Activated T-cell treated with anti-CD3 and anti-CD28 coated beads, Interleukin-2, amount 50 U/mL, for 48 hours (primary cell): ENCODE measurements at places on chromosomes 5 and 9.

DNA sequence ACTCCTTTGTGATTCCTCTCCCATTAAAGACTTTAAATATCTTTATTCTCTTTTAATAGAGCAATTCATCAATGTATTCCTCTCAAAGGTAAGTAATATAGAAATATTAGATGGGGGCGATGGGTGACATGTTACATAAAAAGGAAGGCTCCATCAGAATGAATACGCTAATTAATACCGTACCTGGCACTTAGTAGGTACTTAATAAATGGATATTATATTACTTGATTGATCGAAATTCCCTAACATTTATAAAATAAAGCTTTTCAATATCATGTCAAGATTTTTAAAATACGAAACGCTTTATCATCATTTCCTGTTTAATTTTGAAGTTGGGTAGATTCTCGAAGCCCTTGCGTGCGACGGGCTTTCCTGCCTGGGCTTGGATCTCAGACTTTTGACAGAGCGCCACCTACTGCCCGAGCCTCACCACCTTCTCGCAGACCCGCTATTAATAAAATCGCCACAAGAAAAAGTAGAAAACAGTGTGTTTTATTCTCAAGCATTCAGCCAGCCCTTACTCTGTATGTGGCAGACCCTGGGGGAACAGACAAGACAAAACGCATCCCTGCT is 99.4 kb downstream of the C5orf15 start:
- DNase-seq, result peak; percentile 80

DNA sequence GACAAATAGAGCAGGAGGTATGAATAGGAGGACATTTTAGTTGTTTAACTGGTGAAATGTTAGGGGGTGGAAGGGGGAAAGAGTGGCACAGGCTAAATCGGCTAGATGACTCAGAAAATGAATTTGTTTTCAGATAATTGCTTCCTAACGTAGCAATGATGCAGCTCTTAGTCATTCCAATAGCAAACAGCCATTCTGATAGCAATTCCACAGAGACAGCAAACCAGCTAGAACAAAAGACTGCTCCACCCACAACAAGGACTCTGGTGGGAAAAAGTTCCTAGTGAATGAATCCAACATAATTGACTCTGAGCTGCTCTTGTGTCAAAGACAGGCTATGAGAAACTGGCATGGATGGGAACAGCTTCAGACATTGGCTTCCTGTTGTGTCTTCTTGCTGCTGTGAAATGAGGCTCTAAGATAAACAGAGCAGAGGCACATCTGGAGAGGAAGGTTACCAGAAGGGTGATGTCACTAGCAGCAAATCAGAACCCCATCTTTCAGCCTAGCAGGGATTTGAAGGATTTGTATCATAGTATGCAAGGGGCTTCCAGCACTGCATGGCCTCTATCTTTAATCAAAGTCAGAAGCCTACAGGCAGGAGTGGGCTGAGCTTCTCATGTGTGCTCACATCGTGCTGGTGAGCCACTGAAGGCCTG is 28.1 kb upstream of the F2RL1 start:
- DNase-seq, result peak; percentile 27

DNA sequence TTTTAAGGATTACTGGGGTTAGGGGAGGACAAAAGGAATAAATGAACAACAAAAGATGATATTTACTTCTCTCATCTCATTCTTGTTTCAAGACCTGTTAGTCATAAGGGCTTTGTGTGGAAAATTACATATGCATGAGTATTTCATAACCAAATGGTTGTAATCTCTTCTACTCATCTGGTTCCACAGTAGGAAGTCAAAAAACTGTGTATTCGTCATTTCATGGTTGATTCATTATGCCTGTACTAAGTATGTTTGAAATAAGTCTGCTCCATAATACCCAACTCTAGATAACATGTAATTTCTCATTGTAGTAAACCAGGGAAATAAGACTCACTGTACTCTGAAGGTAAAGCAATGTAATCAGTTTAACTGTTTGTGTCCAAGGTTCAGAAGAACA is 212.9 kb downstream of the ARRDC3 start:
- DNase-seq, result no peak

- DNase-seq, result no peak
Observed at GRCh38 chr5:99368726-99369125, 439.9 kb upstream of the CHD1 start.

DNA sequence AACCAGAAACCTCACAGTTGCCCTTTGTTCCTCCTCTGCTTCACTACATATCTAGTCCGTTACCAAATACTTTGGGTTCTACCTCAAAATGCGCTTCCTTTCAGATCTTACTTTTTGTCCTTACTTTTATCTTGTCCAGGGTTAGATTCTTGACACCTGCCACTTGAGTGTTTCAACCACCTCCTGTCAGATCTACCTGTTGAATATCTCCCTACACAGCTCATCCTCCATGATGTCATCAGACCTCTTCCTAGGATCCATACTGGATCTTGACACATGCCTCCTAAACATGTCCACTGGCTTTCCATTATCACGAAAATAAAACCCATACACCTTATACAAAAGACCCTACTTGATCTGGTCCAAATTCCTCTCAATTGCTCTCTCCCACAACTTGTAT is 125.2 kb upstream of the SLC24A2 start:
- DNase-seq, result no peak

DNA sequence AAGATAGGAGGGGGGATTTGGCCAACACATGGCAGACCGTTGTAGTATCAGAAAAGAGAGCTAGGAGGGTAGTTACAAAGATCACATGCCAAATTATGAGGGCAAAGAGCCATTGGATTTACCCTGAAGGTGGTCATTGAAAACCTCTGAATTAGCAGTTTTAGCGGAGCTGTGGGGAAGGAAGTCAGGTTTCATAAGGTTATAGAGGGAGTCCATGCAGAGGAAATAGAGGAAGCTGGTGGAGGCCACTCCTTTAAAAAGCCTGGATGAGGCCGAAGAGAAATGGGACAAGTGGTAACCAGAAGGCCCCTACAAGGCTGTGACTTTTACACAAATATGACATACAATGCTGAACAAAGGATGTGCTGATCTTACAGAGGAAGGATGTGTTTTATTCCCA is 13.2 kb downstream of the DOCK8 start:
- no peak for DNase-seq

DNA sequence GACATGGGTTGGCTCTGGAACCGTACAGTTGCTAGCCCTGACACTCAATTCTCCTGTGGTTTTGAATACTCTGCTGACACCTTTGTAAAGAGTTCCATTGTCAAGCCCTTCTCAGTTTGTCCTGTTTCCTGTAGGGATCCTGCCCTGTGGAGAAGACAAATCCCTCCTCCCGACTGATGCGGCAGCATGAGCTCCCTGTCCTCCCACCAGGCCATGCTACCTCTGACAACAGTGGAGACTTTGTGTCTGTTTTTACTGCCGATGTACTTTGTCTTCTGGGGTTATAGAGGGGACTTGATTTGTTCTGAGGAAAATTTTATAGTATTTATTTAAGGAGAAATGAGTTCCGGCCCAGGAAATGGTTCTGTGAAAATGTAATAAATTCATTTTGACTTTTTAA is 57.8 kb downstream of the PRLR start:
- no peak for DNase-seq

- DNase-seq, result no peak
Observed at GRCh38 chr5:14676320-14676719, 11.8 kb downstream of the OTULIN start.

- no peak for DNase-seq
Observed at GRCh38 chr5:26148569-26149107, 889.7 kb downstream of the CDH9 start.

DNA sequence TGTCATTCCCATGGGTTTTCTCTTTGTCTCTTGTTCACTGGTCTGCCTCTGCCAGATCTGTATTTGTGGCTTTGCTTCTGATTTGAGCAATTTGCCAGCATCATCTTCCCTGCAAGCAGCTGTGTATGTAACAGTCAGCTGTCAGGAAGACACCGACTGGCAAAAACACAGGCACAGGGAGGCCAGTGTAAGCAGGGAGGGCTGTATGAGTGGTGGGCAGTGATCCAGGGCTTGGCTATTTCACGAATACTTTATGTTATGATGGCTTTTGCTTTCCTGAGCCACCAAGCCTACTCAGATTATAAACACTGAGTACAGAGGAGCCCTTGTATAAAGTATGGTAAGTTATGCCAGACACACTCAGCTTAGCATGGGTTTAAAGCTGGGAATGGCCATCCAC is 11.6 kb downstream of the BNIP1 start:
- DNase-seq, result no peak

DNA sequence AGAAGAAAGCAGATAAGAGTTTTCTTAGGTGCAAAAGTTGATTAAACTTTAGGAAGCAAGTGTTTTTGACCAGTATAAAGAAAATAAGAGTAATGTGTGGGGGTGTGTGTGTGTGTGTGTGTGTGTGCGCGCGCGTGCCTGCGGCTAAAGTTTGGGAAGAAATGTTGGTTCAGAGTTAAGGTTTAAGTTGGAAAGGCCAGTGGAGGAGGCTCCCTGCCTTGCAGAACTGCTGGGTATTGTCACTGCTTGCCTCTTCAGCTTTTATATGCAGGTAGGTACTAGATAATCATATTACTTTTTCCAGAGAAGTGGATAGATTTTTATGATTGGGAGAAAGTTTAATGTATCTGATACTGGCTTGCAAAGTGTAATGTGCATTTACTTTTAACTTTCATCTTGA is 2.0 kb downstream of the PIK3R1 start:
- no peak for DNase-seq

GRCh38 chr9:88230612-88231011 is 92.3 kb upstream of the SPATA31C2 start:
- DNase-seq, result no peak

DNA sequence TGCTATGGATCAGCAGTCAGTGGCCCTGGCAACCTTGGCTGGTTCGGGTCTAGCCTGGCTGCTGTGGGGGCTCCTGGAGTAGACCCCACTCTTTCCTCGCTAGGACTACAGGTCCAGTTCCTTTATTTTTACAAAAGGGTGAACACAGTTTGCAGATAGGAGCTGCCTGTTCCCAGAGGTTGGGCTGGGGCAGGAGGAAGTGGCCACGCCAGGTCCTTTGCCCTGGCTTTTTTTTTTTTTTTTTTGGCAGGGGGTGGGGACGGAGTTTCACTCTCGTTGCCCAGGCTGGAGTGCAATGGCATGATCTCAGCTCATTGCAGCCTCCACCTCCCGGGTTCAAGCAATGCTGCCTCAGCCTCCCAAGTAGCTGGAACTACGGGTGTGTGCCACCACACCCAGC is 7.9 kb downstream of the SLC2A6 start:
- no peak for DNase-seq

- DNase-seq, result no peak
Observed at GRCh38 chr5:43903129-43903528, 300.1 kb downstream of the NNT start.

DNA sequence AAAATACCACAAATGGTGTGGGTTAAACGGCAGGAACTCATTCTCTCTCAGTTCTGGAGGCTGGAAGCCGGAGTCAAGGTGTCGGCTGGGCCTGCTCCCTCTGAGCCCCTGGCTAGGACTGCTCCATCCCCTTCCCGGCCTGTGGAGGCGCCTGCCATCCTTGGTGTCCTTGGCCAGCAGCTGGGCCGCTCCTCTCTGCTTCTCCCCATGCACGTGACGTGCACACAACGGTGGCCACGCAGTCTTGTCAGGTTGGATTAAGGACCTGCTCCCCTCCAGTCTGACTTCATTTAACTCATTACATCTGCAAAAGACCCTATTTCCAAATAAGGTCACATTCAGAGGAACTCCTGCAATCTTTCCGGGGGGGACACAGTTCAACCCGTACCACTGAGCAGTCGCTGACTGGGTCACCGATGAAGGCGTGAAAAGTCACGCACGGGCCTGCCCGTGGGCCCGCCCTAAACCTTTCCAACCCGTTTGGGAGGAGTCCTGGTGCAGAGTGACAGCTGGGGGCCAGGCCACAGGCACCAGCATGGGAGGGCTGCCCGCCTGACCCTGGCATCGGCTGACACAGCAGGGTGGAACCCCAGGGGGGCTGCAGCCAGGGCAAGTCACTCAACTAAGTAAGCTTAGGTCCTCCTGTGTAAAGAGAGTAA is 135.2 kb downstream of the COL23A1 start:
- no peak for DNase-seq

GRCh38 chr5:73282383-73282782 is 109.4 kb downstream of the TMEM174 start:
- DNase-seq, result no peak

- DNase-seq, result no peak
Observed at GRCh38 chr9:9612755-9613154, 1000.0 kb downstream of the PTPRD start.

DNA sequence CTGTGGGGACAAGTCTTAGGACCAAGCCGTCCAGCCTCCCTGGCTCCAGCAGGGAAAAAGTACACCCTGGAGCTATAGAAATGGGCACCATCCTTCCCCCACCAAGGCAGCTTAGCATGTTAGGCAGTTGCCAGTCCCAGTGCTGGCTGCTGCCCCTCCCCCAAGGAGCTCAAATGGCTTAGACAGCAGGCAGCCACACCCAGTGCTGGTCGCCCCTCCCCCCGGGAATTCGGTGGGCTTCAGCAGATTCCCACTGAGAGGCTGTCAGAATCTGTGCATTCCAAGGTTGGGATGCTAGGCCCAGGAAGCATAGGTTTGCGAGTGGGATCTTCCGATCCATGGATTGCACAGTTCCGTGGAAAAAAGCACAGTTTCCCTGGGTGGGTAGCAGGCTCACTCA is 105.2 kb upstream of the ITGA1 start:
- no peak for DNase-seq

- DNase-seq, result no peak
Observed at GRCh38 chr9:129242191-129242941, 64.3 kb upstream of the IER5L start.

DNA sequence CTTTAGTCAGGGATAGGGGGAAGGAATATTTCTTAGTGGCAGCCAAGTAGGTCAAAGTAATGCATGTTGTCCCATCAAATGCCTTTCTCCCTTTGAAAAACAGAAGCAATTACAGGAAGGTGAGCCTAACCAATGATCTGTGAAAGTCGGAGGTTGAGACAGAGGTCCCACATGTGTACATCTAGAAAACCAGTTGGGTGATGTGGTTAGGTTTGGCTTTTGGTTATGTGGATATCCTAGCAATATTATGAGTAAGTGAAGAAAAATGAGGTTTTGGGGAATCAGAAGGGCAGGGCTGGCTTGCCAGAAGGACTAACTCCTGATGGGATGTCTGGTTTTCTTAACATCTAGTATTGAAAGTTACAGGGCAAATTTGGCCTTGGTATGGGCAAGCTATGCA is 63.4 kb upstream of the PALM2AKAP2 start:
- DNase-seq, result no peak

DNA sequence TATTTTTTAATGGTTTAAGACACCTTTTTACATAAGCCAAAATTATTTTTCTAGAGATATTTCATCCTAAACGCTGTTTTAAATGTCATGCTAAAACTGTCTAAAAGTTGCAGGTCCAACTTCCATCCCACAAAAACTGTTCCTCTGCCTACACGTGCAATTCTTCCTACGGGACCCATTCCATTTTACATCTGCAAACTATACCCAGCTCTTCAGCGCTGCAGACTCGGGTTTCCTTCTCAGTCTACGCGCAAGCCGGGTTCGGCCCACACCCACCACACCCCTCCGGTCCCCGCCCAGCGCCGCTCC is 8.7 kb downstream of the RANBP6 start:
- no peak for DNase-seq

- no peak for DNase-seq
Observed at GRCh38 chr9:121645853-121646807, 5.3 kb upstream of the DAB2IP start.

GRCh38 chr5:174180639-174181038 is 135.1 kb downstream of the NSG2 start:
- DNase-seq, result no peak
